Activated T-helper 1 cell treated with anti-CD3 and anti-CD28 coated beads, Interleukin-2, amount 50 U/mL, for 16 hours (primary cell): ENCODE measurements at places on chromosomes 16 and 17.

DNA sequence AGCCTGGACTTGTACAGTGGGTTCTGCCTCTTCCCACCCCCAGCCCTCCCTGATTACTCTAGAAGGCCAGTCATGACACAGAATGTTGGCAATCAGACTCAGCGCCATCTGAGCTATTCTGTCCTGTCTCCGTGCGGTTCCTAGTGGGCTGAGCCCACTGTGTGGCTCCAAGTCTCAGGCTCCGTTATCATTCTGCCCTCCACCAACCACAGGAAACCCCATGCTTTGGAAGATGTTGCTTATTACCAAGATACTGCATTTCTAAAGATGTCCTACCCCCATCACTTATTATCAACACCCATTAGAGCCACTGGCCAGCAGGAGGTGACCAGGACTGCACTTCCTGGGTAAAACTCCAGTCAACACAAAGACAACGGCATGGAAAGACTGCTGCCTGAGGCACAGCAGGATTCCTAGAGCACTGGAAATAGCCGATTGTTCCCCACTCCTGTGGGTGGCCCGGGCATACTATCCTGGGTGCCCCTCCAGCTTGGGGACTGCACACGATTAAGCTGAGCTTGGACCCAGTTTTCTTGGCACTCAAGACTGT is 133.6 kb downstream of the AATF start:
- DNase-seq = no peak

DNA sequence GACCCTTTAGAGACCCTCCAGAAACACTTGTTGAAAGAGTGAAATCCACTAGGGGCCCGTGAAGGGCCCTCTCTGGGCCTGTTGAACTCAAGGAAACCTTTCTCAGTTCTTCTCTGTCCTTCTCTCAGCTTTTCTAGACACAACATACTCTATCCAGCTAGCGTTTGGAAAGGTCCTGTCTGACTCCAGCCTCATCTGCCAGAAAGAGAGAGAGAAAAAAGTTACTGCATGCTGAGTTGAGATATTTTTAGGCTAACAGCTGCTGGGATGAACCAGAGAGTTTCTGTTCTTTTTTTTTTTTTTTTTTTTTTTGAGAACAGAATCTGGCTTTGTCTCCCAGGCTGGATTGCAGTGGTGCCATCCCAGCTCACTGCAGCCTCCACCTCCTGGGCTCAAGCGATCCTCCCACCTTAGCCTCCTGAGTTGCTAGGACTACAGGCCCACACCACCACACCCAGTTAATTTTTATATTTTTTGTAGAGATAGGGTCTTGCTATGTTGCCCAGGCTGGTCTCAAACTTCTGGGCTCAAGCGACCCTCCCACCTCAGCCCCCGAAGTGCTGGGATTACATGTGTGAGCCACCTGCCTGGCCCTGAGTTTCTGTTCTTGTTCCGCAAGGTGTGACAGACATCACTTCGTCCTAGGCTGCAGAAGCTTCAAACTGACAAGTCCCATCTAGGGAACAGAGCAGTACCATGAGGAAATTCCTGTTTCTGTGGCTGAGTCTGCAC is 14.9 kb upstream of the TEX2 start:
- DNase-seq = no peak

DNA sequence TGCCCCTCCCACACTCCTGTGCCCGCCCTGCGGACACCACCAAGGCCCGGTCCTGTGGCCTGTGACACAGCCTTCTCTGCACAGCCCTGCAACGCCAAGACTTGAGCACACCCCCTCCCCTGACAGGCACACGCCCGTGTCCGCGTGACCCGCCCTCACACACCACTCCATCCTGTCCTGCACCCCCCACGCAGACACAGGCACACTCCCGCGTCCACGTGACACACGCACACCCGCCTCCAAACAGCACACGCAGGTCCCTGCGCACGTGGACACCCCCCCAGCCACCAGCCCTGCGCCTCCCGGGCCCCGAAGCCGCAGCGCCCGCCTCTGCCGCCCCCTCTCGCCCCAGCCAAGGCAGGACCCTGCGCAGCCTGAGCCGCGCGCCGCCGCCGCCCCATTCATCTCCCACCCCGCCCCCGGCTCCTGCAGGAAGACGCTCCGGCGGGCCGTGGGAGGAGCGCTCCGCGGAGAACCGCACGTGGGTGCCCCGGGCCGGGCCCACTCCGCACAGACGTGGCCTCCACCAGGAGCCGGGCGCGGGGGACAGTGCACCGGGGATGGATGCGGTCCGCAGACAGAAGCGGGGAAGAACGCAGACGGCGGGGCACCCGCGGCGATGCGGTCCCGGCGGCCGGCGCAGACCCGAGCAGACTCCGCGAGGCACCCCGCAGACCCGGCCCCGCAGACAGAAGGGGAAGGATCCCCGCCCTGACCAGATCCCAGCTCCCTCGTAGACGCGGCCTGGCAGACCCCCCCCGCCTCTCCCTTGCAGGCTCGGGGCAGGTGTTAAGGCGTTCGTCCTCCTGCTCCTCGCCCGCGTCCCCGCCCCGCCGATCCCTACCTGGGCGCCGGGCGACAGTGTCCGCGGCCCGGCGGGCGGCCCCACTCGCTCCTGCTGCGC is 506 bp downstream of the CAMKK1 start:
- peak; percentile 51 for DNase-seq

GRCh38 chr16:46882304-46882939 is 1.7 kb upstream of the GPT2 start:
- no peak for DNase-seq

DNA sequence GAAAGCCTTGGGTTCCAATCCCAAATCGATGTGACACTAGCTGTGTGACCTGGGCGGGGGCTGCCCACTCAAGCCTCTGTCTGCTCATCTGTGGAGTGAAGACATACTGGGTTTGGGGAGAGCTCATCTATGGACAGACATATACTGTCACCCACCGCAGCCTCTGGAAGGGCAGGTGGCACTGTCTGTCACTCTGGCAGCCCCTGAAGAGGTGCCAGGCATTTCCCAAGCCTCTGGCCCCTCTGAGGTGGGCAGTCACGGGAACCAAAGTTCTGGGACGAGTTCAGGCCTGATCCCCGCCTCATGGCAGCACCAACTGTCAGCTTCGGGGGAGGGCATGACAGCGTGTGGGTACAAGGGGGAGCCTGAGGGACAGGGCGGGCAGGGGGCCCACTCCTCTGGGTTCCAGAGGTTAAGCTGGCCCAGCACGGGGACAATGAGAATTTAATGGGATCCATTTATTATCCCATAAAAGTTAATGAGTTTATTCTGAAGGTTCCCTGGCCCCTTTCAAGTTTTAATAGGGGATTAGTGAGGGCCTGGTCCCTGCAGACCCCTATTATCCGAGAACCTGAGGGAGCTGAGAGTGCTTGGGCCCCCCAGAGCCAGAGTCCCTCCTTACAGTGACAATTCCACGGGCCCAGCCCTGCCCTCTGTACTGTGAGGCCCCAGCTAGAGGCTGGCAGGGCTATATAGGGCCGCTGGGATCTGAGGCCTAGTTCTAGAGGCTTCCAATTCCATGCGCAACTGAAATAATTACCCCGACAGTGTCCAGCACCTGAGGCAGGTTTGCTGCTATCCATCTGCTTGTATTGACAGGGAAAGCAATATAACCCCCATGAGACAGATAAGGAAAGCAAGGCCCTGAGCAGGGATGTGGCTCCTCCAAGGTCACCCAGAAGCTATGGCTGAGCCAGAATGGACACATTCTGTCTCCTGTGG is 18.8 kb downstream of the SEZ6 start:
- no peak for DNase-seq

DNA sequence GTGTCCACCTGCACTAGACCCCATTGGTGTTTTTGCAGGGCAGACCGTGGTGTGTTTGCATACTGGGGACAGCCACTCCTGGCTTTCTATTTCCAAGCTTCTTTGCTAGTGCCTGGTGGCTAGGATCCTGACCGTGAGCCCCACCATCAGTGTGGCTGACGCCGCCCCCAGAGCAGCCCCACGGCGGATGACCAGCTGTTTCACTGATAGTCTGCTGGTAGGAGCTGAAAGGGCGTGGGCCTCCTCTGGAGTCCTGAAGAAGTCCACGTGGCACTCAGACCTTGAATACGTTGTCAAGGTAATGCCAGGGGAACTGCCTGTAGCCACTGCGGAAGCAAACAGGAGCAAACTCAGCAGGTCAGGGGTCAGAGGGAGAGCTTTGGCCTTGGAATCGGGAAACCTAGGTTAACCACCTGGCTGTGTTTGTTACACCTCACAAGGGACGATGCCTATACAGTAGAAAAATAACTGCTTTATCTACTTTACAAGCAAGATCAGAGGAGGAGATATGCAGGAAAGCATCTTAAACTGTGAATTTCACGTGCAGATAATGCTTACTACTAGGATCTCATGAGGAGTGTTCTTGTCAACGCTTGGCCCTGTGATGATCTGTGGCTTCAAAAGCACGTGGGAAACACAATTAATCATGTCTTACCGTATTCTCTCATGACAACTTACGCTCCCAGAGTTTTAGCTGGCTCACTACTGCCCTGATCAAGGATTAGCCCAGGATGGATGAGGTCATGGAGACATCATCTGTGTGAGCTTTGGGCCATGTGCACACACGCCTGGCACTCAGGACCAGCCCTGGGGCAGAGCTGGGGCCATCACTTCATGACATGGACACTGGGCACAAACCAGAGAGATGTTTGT is 30.3 kb downstream of the ALDH3A2 start:
- DNase-seq = no peak

- DNase-seq = peak; percentile 13
Measured at GRCh38 chr17:82400830-82401229, 17.3 kb upstream of the HEXD start.

- no peak for DNase-seq
Measured at GRCh38 chr16:79897453-79898146, 297.1 kb upstream of the MAF start.

- no peak for DNase-seq
Measured at GRCh38 chr17:35018814-35019213, 38.5 kb downstream of the LIG3 start.
